Panc1 (cell line): ENCODE measurements at places on chromosomes 16 and 17.
A peak's percentile ranks its signal among the peaks of the same experiment; 100 is the strongest.

DNA sequence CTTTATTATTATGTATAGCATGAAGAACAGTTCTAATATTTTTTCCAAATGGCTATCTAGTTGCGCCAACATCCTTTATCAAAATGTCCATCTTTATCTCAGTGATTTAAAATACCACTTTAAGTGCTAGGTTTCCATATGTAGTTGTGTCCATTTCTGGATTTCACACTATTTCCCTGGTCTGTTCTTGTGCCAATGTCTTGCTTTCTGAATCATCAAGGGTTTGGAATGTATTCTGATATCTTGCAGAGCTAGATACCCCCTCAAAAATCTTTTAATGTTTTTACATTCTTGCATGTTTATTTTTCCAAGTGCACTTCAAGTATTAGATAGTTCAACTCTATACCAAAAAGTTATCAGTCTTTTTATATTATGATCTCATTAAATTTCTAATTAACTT is 14.3 kb downstream of the MBTD1 start:
- DNase-seq: no peak

- DNase-seq: no peak
Observed at GRCh38 chr16:54938212-54939028, 7.8 kb downstream of the IRX5 start.

DNA sequence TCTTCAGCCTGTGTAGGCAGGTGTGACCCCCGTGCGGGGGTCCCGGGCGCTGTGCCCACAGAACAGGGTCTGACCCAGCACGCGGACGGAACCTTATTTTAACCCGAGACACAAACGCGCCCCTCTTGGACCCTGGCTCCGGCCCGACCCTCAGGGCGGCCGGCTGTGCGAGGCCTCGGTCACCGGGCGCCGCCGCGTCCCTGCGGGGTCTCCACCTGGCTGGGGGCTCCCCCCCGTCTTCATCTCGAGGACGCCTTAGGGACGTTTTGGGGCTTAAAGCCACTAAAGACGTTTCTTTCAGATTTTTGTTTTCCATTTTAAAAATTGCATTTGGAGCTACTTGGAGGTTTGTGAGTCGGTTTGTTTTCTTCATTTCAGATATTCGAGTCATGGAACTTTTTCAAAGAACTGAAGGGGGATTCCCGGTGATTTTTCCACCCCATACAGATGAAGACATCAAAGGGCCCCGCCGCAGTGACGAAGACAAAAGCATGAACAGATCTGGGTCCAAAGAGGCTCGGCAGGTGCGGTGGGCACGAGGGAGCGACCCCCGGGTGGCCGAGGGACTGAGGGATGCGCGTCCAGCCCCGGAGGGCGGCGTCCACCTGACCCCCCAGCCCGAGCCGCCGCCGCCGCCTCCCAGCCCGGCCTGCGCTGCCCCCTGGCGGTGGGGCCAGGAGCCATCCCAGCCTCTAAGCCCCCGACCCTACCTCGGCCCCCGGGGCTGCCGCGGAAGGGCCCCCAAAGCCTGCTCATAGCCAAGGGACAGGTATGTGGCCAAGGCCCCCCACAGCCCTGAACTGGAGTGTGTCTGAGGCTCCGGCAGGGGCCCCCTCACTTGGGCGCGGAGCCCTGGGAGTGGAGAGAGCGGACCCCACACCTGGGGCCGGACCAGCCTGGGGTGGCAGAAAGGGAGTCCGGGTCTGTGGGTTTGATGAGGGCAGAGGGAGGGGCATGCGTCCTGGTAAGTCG is 3.8 kb upstream of the CD7 start:
- no peak for DNase-seq

DNA sequence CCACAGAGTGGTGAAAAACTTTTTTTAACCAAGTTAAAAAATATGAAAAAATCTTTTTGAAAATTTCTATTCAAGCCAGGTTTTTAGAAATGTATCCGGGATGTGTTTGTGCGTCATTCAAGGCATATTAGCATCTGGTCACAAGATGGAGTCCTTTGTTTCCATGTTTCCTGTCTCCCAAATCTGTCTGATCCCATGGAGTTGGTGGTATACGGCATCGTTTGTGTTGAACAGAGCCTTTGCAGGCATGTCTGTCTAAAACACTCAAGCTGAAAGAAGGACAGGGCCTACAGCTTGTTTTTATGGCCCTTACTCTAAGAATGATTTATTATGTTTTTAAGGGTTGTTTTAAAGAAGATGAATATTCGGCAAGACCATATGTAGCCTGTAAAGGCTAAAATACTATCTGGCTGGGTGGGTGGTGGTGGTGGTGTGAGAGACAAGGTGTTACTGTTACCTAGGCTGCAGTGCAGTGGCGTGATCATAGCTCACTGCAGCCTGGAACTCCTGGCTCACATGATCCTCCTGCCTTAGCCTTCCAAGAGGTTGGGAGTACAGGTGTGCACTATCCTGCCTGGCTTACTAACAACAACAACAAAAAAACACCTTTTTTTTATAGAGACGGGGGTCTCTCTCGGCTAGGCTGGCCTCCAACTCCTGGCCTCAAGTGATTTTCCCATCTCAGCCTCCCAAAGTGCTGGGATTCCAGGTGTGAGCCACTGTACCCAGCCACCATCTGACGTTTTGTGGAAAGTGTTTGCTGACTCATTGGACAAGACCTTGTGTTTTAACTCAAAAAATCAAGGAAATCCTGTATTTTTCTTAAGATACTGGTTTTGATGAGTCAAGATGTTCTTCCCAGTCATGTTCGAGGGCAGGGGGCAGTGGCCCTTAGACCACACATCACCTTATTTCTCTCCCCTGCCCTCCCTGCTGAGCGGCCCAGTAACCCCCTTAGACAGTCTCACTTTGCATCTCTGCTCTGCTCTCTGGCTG is 52.2 kb downstream of the NDE1 start:
- no peak for DNase-seq

GRCh38 chr17:82449131-82449882 is 1.2 kb downstream of the CYBC1 start:
- DNase-seq: no peak

- no peak for DNase-seq
Observed at GRCh38 chr16:61891460-61891859, 144.8 kb downstream of the CDH8 start.

DNA sequence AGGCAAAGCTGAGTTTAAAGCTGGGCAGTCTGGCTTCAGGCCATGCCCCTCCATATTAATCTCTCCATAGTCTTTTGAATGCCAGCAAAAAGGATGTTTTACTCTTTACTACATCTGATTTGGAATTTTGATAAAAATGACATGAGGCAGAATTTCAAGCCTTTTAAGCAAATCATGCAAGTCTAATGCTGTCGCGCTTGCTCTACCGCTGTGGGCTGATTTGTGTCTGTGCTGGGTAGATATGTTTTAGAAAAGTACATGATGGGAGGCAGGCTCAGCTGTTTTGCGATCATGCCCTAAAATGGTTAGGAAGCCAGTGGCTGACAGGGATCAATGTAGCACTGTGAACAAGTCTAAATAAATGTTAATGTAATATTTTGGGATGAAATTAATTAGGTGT is 311.9 kb downstream of the CA10 start:
- no peak for DNase-seq

- DNase-seq: no peak
Observed at GRCh38 chr16:83936581-83937165, 16.4 kb upstream of the OSGIN1 start.

GRCh38 chr17:62109378-62109902 is 44.4 kb upstream of the MED13 start:
- DNase-seq: peak; percentile 82

- no peak for DNase-seq
Observed at GRCh38 chr17:78598013-78598471, 20.8 kb upstream of the DNAH17 start.

DNA sequence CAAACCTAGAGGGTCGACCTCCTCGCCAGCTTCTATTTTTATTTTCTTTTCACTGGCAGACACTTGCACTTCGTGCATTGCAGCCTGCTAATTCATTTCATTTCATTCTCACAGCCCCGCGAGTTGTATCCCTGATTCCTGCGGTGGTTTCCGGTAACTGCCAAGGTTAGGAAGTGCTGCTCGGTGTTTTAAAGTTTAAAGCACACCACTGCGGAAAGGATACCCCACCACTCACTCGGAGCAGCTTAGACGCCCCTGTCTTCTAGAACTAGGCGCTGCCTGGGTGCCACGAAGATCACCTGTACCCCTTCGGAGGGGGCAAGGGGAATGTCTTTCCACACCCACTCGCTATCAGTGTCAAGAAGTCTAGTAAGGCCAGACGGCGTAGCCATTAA is 509 bp downstream of the CNEP1R1 start:
- DNase-seq: no peak

- no peak for DNase-seq
Observed at GRCh38 chr16:57489229-57489628, 2.9 kb upstream of the DOK4 start.

- no peak for DNase-seq
Observed at GRCh38 chr17:50531428-50532025, 1.0 kb upstream of the EPN3 start.

DNA sequence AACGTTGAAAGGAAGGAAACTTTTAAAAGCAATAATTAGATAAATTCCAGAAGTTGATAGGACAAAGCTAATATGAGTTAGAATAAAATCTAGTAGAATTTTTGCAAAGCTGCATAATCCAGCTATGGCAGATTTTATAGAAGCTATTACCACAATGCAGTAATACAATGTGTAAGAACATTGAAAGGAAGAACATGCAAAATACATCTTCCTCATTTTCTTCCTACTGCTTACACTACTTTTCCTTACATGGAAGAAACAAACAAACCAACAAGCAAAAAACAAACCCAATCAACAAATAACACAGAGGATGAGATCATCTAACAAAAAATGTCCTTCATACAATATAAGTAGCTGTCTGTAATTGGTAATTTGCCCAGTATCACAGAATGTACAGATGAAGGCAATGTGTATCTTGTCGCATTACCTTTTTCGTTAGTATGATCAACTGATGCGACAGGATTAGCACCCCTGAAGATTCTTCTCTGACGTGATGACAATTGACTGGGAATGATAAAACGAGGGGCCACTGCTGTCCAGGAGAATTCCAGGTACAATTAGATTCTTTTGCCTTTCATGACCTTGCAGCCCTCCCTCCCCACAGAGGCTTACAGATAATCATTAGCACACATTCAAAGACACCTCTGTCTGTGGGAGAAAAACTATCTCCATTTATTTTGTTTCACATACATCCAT is 21.2 kb upstream of the LRRC37A start:
- no peak for DNase-seq

- no peak for DNase-seq
Observed at GRCh38 chr16:58501242-58502131, 1.5 kb downstream of the NDRG4 start.

DNA sequence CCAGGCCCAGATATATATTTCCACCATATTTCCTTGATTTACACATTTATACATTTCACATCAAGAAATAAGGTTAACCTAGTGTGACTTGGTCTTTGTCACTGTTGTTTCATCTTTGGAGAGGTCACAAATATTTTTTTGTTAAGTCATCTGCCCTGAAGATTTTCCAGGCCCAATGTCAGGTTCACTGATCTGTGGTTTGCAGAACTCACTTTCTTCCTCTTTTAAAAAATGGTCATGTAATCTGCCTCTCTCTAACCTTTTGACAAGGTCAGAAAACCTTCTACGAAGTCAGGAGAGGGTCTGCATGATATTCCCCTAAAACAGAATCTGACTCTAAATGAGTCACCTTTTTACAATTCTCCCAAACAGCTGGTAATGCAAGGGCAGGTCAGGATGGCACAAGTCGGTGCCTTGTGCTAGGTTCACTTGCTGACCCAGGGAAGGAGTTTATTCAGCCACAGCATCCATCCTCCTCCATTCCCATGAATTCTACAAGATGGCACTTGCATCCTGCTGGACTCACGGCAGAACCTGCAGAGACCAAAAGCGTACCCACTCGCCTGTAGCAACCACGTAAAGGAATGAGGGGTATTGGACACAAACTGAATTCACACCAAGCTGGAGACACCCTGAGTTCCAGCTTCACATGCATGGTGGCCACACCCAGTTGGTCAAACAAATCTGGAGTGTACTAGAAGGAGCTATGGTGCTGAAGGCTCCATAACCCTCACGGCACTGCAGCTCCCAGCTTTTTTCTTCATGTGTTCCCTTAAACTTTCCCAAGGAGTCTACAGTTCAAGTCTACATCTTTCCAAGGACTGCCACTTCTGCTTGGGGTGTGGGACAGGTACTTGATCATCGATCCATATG is 1.6 kb upstream of the KIAA0513 start:
- no peak for DNase-seq

GRCh38 chr17:20262226-20263114 is 204.9 kb downstream of the LGALS9B start:
- no peak for DNase-seq

DNA sequence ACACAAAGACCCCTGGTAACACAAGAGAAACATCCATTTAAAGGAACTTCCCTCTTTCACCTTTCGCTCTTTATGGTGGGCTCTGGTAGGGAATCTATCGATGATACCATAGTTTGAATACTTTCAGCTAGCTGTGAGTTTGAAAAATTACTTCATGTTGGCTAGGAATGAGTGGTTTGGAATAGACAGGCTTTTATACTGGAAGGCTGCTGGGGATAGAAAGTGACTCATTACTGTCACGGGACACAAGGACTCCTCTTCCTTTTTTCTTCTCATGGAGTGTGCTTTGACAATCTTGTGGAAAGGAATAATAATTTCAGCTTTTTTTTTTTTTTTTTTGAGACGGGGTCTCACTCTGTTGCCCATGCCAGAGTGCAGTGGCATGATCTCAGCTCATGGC is 76.9 kb downstream of the CYB561 start:
- DNase-seq: no peak

DNA sequence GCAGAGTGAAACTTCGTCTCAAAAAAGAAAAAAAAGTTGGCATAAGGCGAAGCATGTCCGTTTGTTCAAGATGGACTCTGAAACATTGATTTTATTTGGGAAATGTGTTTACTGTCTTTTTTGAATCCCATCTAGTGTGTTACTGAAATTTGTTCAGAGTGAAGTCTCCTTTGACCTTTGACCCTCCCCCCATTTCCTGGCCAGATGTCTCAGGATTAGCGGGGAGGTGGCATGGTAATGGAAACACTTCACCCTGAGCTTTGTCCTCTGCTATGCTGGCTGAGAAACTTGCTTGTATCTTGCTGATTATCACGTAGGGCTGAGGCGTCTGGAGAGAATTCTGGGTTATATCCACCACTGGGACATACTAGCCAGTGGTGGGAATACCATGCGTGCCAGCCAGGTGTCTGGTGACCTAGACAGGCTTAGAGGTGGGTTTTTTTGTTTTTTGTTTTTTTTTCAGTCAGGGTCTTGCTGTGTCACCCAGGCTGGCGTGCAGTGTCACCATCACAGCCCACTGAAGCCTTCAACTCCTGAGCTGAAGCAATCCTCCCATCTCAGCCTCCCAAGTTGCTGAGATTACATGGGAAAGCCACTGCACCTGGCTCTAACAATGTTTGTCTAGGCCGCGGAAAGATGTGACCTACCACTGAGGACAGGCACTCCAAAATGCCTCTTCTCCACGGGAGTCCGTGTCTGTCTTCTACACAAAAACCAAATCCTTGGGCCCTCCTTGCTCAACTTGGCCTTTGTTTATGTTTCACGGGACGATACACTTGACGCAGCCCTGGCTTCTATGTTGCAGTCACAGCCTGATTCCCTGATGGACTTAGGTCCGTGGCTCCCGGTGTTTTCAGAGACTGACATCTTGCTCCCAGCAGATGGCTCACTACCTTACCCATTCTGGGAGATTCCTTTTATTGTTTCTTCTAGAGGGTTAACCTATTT is 6.6 kb upstream of the GALK1 start:
- DNase-seq: no peak

GRCh38 chr17:17738901-17739300 is 57.6 kb downstream of the RAI1 start:
- DNase-seq: no peak
